ENCODE measurements at places on chromosomes 7 and 10.

GRCh38 chr7:31070991-31071644 is 19.0 kb downstream of the ADCYAP1R1 start:
- no peak for DNase-seq

GRCh38 chr7:73681031-73681430 is 2.2 kb downstream of the DNAJC30 start:
- DNase-seq: no peak

- DNase-seq: no peak
Measured at GRCh38 chr7:55144333-55145317, 125.8 kb downstream of the EGFR start.

DNA sequence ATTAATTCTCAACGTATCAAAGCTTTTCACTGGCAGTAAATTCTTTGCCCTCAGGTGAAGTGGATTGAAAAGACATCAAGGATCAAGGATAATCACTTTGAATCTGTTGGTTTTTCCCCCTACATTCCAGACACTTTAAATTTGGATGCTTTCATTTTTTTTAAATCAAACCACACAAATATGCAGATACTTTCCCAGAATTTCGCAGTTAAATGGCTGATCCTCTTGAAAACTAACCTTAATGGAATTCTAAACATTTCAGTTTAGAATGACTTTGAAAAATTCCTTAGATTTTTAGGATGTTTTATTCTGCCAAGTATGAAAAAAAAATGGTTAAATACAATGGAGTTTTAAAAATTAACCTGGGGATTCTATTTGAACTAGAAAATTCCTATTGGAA is 325.9 kb downstream of the GFRA1 start:
- no peak for DNase-seq

DNA sequence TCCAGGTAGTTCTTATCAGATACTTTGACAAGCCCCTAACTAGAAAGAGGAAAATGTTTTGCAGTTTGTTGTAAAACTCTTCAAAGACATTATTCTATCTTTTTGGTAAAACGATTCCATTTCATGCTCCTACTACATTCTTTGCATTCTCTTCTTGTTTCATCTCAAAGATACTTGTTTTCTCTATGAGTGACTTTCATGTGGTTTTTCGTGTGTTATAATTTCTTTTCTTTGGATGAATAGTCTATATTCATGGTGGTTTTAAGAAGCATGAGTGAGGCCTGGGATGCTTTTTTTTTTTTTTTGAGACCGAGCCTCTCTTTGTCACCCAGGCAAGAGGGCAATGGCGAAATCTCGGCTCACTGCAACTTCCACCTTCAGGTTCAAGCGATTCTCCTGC is 292.5 kb upstream of the LYZL1 start:
- DNase-seq: no peak

DNA sequence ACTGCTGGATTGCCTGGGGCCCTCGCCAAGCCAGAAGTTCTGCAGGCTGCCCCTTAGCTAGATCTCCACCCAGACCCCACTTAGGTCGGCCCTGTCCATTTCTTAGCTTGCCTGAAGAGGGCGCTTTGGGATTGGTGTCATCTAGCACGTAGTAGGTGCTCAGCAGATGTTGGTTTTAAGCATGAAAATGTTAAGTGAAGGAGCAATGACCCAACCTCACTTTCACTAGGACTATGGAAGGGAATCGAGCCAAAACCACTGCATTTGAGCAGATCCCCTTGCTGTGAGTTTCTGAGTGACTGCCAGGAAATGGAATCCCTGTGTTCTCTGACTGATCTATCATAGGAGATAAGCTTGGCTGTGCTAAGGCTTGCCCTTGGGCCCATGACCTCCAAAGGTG is 131.7 kb upstream of the EEPD1 start:
- DNase-seq: no peak

GRCh38 chr10:72013202-72013945 is 49.2 kb downstream of the CHST3 start:
- no peak for DNase-seq

- DNase-seq: no peak
Measured at GRCh38 chr10:13990946-13991345, 339.8 kb downstream of the FRMD4A start.

- DNase-seq: no peak
Measured at GRCh38 chr7:26655781-26656180, 208.6 kb downstream of the SKAP2 start.

DNA sequence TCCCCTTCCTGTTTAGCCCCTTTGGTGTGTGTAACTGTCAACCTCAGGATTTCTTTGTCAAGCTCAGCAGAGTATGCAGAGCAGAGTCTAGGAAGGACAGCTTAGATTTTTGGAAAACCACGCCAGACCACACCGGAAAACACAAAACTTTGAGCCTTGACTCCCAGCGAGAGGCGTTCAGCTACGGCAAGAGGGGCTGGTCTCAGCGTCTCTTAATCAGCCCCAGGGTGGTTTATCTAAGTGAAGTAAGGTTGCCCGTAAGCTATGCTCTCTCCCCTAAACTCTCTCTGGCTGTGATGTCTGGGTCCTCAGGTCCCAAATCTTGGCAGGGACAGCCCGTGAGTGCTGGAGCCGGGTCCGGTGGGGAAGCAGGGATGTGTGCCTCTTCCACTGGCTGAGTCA is 230.9 kb downstream of the KLF6 start:
- no peak for DNase-seq

- DNase-seq: no peak
Measured at GRCh38 chr7:49264530-49264929, 340.2 kb downstream of the CDC14C start.
